ENCODE measurements at places on chromosomes 2 and 18.
A peak's percentile ranks its signal among the peaks of the same experiment; 100 is the strongest.

DNA sequence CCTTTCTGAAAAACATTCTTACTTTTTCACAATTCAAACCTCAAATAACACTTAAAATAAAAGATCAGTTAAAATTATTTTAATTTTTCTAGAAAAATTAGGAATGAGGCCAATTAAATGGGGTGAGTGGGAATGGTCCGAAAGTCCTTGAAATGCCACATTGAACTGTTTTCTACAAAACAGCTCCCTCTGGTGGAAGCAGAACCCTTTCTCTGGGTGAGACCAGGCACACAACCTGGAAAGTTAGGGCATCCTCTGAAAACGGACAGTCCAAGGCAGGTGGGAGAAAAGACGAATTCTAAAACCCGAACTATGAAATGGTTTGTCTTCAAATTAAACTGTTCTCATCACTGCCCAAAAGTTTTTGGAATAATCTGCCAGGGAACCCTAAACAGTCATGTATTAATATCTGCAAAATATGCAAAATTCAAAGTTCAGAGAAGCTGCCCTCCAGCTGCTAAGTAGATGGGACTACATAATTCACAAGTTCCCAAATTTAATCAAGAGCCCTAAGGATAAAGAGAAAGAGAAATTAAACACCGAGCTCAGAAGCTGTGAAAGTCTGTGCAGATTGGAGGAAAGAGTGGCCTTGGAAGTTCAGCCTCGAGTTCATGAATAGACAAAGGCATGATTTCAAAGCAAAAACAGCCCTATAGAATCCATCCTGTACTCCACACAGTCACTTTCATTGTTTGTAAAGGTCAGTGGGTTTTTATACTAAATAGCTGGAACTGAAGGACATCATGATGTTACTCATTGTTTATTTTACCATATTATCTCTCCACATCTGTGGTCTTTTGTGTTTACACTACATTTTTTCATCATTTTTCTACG, 108.3 kb downstream of the PIEZO2 start:
- DNase-seq, result peak; percentile 80

DNA sequence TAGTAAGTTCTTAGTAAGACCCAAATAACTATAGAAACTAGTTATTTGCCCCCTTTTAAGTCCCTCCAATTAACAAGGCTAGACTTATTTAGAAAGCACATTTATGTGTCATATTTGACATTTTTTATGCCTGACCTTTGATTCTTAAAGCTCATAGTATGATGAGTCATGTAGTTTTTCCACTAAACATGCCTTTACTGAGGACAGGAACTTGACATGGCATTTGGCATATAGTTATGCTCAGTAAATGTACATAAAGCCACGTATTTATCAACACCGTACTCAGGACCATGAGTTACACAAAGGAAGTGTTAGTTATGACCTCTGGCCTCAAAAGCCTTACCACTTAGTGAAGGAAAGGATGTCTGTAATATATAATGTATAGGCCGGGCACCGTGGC, 78.9 kb downstream of the GNAL start:
- peak; percentile 75 for DNase-seq

GRCh38 chr2:146386096-146386495, 1458.7 kb upstream of the ACVR2A start:
- DNase-seq, result no peak

DNA sequence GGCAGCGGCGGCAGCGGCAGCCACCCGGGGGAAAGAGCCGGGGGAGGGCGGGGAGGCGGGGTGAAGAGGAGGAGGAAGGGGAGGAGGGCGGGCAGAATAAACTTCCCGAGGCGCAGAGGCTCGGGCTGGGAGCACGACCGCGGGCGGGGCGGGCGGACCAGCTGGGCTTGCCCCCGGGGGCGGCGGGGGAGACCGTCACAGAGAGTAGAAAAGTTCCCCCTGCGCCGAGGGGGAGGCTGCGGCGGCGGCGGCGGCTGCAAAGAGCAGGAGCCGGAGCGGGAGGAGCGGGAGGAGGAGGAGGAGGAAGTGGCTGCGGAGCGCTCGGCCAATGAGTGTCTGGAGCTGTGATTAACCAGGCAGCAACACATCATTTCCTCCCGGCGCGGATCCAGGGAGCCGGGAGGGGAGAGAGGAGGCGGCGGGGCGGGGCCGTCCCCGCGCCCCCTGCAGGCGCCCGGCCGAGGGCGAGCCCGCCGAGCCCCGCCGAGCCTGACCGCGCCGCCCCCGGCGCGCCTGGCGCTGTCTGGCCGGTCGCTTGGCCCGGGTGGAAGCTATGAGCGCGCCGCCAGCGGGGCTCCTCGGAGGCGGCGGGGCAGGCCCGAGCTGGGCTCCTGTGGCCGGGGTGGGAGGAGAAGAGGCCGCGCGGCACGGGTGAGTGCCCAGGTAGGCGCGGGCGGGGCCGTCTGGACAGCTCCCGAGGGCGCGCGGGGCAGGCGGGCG, at the start of gene ACVR1:
Gene ACVR1 (minus strand): TSS at position 265 of the 720 bp plus-strand sequence. CDS start 76,837 bp downstream, outside the sequence.
- peak; percentile 98 for DNase-seq

DNA sequence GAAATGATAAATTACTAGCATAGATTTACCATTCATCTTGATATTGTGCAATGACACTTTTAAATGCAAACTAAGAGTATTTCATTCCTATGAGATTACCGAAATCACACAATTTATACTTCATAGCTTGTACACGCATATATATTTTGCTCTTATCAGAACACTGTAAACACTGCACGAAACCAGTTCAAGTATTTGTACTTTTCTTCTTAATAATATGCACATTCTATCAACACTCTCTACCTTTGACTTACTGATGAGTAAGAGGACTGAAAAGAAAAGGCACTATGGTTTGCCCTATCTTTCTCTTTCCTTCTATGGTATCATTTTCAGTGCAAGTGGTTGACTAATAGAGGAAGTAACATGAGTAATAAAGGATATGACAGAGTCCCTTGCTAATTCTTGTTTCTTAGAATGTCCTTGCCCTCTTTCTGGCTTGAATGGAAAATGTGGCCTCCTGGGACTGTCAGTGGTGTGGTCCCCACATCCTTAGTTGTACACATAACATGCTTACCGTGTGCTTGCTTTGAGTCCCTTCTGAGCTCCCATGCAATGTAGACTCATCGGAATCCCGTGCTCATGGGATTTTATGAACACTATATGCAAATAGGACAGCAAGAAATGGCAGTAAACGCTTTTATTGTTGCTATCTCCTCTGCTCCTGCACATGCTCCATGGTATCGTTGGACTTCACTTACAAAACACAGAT, 363.5 kb upstream of the TNP1 start:
- peak; percentile 95 for DNase-seq

DNA sequence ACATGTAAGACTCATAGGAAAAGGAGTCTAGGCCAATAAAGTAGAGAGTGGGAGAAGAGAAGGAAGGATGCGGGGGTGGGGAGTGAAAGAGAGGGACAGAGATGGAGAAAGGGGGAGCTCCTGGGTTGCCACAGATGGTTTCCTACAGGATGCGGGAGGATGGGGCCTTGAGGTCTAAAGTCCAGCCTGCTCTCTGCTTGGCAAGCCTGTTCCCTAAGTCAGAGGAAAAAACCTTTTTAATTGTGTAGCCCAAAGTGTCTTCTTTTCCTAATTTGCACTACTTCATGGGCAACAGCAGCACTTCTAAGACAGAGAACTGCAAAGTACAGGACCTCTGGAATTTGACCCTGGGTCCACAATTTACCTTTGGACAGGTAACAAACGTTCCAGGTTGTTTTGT, 1.4 kb upstream of the FAM110C start:
- DNase-seq, result no peak

DNA sequence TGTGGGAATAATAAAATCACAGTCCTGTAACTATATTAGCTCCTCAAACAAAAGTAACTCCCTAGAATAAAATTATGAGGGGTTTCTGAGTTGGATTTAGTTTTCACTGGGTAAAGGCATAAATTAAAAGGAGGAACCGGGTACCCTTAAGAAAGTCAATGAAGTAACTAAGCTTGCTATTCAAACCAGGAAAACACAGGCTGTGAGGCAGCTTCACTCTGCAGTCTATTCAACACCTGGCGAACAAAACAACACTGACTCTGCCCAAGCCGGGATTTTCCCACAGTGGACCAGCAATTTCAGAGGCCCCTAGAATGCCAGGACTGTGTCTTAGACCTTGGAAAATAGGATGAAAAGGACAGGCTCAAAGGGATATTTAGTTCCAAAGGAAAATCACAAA, 24.6 kb upstream of the CREB1 start:
- no peak for DNase-seq

DNA sequence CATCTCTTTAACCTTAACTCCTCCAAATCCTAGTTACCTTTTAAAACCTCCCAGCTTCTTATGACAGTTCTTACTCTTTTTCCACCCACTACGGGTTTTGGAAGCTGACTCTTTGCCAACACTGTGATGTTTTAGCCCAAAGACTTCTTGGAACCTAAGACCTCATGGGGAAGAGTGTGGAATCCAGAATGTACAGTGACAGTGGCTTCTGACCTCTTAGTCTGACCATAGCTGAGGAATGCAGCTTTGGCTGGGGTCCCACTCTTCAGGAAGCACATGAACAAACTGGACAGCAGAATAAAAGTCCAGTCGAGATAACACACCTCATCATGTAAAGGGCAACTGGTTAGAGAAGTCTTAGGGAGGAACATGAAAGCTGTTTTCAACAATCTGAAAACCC, 161.1 kb upstream of the PKDCC start:
- peak; percentile 87 for DNase-seq

- no peak for DNase-seq
Observed at GRCh38 chr2:164734196-164734595, 107.4 kb downstream of the COBLL1 start.

GRCh38 chr18:77137851-77138250, 5.3 kb upstream of the MBP start:
- DNase-seq, result no peak

- peak; percentile 64 for DNase-seq
Observed at GRCh38 chr2:100197631-100198153, 55.3 kb upstream of the AFF3 start.

DNA sequence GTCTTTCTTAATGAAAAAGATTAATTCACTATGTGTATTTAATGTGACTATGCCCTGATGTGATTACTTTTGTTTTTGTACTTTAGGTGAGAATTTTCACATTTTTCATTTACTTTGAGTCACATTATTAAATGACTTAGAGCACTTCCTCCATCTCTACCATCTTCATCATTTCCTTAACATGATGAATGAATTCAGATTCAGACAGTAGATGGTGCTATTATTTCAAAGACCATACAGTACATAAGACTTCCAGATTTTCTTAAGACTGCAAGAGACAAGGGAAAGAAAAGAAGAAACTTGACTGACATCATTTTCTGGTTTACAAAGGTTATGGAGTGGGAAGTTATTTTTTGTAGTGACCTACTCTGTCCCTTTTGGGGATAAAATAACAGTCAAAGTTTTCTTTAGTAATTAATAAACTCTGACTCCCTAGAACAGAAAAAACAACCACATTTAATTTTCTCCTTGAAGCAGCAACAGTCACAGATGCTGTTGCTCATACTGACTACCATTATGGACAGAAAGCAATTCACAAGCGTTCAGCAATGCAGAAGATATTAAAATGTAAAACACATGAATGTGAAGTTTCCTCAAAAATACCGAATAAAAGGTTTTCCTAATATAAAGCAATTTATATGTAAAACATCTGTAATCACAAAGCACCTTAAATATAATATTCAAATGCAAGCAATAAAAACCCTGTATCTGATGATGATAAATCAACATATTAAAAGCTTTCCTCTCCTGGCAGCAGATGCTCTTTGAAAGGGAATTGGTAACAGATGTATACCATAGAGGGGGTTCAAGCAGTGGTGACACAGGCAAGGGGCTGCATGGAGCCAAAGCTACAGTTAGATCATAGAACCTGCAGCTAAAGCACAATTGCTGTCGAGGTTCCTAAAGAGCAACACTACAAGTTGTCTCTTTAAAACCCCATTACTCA, 1010.9 kb upstream of the NXPH2 start:
- peak; percentile 67 for DNase-seq

- DNase-seq, result no peak
Observed at GRCh38 chr18:29726646-29727045, 1315.9 kb downstream of the DSC3 start.

GRCh38 chr18:44096016-44096415, 584.7 kb upstream of the SETBP1 start:
- peak; percentile 8 for DNase-seq

DNA sequence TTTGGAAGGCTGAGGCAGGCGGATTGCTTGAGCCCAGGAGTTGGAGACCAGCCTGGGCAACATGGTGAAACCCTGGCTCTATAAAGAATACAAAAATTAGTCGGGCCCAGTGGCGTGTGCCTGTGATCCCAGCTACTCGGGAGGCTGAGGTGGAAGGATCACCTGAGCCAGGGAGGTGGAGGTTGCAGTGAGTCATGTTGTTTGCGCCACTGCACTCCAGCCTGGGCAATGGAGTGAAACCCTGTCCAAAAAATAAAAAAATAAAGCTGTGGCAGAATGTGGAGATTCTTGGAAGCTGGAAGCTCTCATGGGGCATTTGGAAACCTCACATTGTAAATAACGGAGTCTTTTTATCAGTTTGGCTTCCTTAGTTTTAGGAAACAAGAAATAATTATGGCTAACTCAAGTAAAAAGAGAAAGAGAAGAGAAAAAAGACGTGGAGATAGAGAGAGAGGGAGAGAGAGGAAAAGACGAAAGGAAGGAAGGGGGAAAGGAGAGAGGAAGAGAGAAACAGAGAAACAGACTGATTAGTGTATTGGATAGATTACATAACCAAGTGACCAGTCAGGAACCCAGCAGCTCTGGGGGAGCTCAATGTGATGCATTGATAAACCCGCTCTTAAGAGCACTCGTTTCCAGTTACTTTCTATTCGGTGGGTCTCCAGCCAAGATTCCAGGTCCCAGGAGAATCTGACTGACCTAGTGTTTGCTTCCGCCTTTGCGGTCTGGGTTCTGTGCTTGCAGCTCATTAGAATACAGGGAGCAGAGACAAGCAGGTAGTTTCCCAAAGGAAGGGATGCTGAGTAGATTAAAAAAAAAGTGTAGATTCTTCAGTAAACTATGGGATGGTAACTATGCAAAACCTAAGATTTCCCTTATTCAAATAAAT, 1.1 kb upstream of the SPAST start:
- DNase-seq, result peak; percentile 60

- DNase-seq, result no peak
Observed at GRCh38 chr2:150471813-150472510, 15.5 kb downstream of the RND3 start.

DNA sequence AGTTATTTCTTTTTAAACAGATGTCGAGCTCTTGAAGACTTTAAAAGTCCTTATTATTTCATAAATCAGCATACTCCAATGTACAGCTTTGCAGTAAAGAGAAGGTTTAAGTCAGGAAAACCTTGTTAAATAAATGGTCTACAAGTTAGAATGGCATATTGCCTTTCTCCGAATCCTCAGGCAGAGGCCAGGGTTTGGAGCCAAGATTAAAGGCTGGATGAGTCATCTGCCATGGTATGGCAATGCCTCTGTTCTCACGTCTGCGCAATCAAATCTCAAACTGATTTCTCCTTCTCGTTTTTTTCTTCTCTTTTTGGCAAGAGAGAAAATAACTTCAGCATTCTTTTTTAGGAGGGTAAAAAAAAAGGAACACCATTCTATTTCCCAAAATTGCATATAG, 5.6 kb upstream of the KCNJ3 start:
- no peak for DNase-seq

- no peak for DNase-seq
Observed at GRCh38 chr2:134433469-134433868, 179.6 kb downstream of the MGAT5 start.

GRCh38 chr18:77777163-77777562, 527.5 kb downstream of the GALR1 start:
- no peak for DNase-seq
